ENCODE measurements at places on chromosomes 12 and 14. TPM values are rescaled to one million over a fixed set of nuclear protein-coding genes. Genes with fewer than 3 reads are reported as not detected.

TOMM20L gene
- not detected for total RNA-seq

JPH4 gene
- not detected for total RNA-seq

TSPAN19 gene
- not detected for total RNA-seq

GRCh38 chr12:56374726-56375597 is 12.3 kb upstream of the APOF start:
- no peaks in the 10 kb centered on the region for H3K4me1 ChIP-seq
- no peak for DNase-seq
- peaks cover 9% of the 10 kb centered on the region for H3K27me3 ChIP-seq

- no peak for DNase-seq
- peak overlapping the region; percentile 6 for H3K4me3 ChIP-seq
- no peaks in the 10 kb centered on the region for H3K27me3 ChIP-seq
- H3K36me3 ChIP-seq, result peaks cover 14% of the 10 kb centered on the region
- H3K27ac ChIP-seq, result peak overlapping the region; percentile 76
These were observed 37.6 kb downstream of the CORO1C start for GRCh38 chr12:108693751-108694150.

GRCh38 chr14:50773632-50774541 is 57.1 kb downstream of the NIN start:
- H3K36me3 ChIP-seq, result peaks cover 59% of the 10 kb centered on the region
- H3K4me3 ChIP-seq, result no peak overlapping the region
- peak overlapping the region; percentile 26 for H3K27ac ChIP-seq
- peaks cover 31% of the 10 kb centered on the region for H3K4me1 ChIP-seq
- DNase-seq, result peak; percentile 24

- no peaks in the 10 kb centered on the region for H3K27me3 ChIP-seq
- no peak overlapping the region for H3K4me3 ChIP-seq
- no peaks in the 10 kb centered on the region for H3K4me1 ChIP-seq
- no peak overlapping the region for H3K27ac ChIP-seq
These were observed 99.8 kb downstream of the METTL25 start for GRCh38 chr12:82458101-82458500.

GRCh38 chr12:46965137-46965536 is 114.3 kb upstream of the PCED1B start:
- no peaks in the 10 kb centered on the region for H3K36me3 ChIP-seq
- DNase-seq, result no peak
- H3K27ac ChIP-seq, result no peak overlapping the region
- no peak overlapping the region for H3K4me3 ChIP-seq

- peaks cover 71% of the 10 kb centered on the region for H3K4me1 ChIP-seq
- peaks cover 18% of the 10 kb centered on the region for H3K36me3 ChIP-seq
- H3K4me3 ChIP-seq, result no peak overlapping the region
- no peak for DNase-seq
These were observed 20.9 kb downstream of the ACVR1B start for GRCh38 chr12:51972422-51972812.

GRCh38 chr14:69624136-69624535 is 12.7 kb downstream of the SUSD6 start:
- no peak overlapping the region for H3K4me3 ChIP-seq
- H3K27ac ChIP-seq, result peak overlapping the region; percentile 81
- DNase-seq, result no peak
- H3K27me3 ChIP-seq, result no peaks in the 10 kb centered on the region
- peaks cover 14% of the 10 kb centered on the region for H3K36me3 ChIP-seq

DNA sequence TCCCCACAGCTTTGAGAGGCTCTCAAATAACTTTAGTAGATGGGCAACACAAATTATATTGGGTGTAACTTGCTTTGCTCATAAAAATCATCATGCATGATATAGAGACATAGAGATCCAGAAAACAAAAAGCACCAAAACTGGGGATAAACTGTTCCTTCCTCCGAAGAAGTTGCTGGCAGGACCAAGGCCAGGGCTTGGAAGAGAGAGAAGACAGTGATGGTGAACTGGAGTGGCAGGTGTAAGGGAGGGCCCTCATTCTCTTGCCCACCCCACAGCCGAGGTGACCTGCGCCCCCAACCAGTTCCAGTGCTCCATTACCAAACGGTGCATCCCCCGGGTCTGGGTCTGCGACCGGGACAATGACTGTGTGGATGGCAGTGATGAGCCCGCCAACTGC is 15.4 kb upstream of the NXPH4 start:
- no peak overlapping the region for H3K4me3 ChIP-seq
- H3K36me3 ChIP-seq, result no peaks in the 10 kb centered on the region
- no peaks in the 10 kb centered on the region for H3K4me1 ChIP-seq
